Thoracic aorta (tissue), 2 donors: ENCODE measurements at places on chromosomes 5 and 9.

- DNase-seq, result no peak
Measured at GRCh38 chr9:136511670-136512592, 29.1 kb upstream of the SEC16A start.

- peak; percentile 3 for DNase-seq
Measured at GRCh38 chr5:138725153-138725817, 27.9 kb upstream of the CTNNA1 start.

DNA sequence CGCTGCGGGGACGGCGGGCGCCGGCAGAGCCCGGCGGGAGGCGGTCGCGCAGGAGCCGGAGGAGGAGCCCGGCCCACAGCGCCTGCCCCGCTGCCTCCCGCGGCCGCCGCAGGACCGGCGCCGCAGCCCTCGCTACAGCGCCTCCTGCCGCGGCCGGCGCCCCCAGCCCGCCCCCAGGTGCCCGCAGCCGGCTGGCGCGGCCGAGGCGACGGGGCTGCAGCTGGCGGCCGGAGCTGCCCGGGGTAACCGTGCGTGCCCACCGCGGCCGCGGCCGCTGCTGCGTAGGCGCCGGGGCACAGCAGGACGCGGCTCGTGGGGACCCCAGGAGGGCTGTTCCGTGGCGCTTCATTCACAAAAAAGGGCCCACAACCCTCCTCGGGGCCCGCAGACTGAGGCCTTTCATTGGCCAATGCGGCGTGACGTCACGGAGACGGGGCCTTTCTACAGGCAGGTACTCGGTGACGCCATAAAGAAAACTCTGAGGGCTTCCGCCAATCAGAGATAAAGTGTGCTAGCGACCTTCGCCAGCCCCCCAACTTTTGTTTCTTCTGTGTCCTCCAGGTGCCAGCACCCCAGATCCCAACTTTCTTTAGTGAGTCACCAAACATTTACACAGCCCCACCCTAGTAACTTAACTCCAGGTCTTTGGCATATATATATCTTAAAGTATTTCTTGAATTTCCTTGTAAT, at the start of gene CDC14B:
Gene CDC14B, minus strand, starts transcription at position 353 of the 690 bp plus-strand sequence. CDS start 465 bp downstream, outside the sequence.
- DNase-seq, result peak; percentile 68

DNA sequence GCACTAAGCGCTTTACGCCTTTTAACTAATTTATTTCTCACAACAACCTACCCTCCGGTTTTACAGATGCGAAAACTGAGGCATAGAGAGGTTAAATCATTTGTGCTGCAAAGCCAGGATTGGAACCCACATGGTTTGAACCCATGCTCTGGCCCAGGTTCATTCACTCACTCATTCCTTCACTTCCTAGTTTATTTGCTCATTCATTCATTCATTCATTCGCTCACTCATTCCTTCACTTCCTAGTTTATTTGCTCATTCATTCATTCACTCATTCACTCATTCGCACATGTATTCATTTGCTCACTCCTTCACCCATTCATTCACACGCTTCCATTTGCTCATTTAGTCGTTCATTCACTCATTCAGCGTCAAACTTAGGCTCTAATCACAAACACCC, 29.4 kb downstream of the NEURL1B start:
- no peak for DNase-seq

GRCh38 chr5:52989781-52990527, 802 bp downstream of the ITGA2 start:
- DNase-seq, result no peak

DNA sequence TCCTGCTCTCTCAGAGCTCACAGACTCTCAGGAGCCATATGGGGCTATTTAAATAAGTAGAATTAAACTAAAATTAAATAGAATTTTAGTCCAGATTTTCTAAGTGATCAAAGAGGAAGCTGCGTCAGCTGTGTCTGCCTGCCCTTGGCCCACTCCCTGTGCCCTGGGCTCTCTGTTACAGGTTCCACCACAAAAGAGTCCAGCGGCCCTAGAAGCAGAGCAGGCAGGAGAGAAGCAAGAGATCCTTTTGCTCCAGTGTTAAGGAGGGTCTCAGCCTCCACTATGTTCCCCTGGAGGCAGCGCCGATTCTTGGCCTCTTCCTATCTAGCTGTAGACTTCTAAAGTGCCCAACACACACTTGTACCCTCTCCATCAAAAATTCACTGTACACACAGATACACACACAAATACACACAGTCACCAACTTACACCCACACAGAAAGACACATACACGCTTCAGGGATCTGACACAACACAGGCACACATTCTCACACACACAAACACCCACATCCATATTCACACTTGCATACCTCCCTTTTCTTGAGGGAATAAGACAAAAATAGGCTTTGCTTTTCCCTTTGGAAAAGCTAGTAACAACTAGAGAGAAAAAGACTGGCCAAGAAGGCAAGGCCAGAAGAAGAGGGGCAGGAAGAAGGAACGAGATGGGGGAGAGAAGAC, 5.5 kb upstream of the TNIP1 start:
- DNase-seq, result no peak

DNA sequence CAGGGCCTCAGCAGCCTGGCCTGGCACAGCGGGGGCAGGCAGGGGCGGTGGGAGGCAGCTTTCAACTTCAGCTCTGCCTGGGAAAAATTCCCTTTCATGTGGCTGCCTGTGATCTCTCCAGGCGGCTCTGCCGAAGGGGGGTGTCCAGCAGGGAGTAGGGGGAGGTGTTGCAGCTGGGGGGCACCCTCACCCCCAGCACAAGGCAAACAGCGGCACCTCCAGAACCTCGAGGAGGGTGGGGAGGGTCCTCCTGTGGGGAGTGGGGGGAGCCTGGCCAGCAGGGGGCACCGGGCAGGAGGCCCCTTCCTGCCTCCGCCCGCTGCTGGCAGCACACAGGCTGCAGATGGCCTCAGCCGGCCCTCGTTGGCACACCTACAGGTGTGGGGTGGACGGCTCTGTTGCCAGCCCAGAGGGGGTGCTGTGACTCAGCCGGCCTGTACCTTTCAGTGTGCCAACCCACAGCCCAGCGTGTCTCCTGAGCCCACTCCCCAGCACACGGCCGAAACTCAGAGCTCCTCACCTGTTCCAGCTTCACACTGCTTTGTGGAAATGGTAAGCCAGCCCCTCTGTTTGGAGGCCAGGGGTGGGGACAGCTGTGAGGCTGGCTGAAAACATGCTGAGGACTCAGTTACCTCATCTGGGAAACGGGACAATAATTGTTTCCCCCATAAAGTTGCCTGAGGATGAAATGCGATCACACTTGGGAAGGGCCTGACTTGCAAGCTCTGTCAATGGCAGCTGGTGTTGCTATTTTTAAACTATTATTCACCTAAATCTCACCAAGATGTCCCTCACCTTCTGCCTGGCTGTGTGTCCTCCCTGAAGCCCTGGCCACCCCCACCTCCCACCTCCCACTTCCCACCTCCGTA, 37.0 kb downstream of the CXXC5 start:
- DNase-seq, result no peak

- DNase-seq, result no peak
Measured at GRCh38 chr5:150311015-150311692, 8.4 kb upstream of the ARSI start.

- DNase-seq, result no peak
Measured at GRCh38 chr5:53831496-53831895, 271.1 kb downstream of the NDUFS4 start.

DNA sequence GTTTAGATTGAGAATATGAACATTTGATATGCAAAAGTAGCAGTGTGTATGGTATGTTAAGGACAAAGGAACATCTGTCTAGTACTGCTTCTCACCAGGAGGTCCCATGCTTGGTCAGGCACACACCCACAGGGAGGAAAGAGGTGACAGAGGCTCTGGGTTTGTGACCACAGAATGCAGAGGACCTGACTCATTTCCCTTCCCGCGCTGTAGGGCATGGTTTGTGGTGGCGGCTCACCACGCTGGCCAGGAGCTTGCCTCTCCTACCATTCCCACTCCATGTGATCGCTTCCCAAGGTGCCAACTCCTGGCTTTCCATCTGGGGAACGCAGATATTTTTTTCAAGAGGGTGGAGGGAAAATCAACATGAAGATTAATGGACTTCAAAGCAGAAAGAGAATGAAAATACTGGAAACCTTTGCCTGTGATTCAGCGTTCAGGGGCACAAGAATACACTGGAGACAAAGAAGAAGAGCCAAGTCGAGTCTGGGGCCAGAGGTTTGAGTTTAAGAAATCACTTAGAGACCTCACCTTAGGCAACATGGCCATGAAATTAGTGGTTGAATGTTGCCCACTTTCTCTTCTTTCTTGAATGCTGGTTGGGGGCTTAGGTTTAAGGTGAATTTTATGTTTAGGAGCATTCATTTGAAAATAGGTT, 477.8 kb downstream of the CCDC171 start:
- DNase-seq, result no peak

- no peak for DNase-seq
Measured at GRCh38 chr5:84265739-84266550, 118.7 kb downstream of the EDIL3 start.

DNA sequence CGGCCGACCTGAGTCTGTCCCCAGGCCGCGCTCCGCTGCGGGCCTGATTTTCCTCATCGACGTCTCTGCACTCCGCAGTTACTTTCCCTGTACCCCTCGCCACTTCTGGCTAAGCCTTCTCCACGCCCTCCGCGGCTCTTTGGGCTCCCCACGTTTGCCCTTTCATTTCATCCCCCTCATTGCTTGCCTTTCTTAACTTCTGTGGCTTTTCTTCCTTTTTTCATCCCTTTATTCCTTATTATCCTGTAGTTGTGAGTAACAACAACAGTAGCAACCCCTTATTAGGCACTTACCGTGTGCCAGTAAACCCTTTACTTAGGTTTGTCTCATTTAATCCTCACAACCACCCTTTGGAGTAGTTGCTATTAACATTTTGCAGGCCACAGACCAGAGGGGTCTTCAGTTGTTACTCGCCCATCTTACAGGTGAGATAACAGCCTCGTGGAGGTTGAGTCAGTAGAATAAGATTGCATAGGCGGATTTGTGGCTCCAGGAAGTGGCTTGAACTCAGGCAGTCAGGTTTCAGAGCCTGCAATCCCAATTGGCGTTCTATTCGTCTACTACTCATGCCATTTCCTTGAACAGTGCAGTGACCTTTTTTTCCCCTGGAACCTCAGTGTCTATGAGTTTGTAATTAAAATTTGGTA, 724 bp downstream of the TCERG1 start:
- DNase-seq, result no peak

GRCh38 chr5:160083501-160083900, 35.7 kb downstream of the PWWP2A start:
- DNase-seq, result no peak

DNA sequence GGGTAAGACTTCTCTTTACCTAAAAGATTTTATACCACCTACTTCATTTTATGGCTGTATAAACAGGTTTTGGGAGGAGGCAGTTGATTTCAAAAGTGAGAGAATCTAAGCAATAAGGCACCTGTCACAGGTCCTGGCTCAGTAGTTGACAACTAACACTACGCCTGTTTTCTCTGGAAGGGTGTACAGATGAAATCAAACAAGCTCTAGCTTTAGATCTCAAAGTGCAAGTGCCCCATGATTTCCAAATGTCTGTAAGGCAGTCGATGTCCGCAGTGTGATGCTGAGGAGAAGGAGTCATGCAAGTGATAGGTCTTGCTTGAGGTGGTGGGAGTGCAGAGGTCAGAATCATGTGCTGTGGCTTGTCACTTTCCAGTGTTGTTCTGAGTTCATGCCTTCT, 66.1 kb downstream of the GPR21 start:
- no peak for DNase-seq

DNA sequence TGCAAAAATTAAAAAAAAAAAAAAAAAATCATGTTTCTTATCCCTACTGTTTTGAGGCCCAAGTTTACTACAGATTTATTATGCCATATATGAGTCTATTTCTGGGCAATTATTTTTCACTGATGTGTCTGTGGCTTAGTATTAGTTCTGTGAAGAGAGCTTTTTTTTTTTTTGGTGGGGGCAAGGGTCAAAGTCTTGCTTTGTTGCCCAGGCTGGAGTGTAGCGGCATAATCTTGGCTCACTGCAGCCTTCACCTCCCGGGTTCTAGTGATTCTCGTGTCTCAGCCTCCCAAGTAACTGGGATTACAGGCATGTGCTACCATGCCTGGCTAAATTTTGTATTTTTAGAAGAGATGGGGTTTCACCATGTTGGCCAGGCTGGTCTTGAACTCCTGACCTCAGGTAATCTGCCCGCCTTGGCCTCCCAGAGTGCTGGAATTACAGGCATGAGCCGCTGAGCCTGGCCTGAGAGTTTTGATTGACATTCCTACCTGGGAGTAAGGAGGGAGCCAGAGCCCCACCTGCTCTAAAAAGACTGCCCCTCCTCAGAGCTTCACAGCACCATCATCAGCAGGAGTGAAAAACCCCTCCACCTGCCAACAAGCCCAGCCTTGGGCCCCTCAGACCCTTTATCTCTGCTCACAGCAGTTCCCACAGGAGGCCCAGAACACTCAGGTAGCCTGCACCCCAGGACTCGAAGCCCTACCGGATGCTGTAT, 36.1 kb upstream of the JADE2 start:
- DNase-seq, result no peak

DNA sequence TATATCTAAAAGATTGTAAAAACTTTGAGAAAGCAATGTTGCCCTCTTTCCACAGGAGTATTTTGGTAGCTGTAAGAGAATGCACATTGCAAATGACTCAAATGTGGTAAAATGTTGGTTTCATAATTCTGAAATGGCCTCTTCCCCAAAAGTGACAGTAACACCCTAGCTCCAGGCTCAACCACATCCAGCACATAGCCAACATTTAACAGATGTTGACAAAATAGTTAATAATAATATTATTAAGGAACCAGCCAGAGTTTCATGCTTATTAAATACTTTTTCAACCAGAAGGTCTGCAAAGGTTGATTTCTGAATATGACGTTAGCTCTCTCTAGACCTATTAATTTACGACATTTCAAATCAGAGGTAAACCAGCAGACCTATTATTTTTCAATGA, 1.3 kb downstream of the ANXA1 start:
- DNase-seq, result no peak

DNA sequence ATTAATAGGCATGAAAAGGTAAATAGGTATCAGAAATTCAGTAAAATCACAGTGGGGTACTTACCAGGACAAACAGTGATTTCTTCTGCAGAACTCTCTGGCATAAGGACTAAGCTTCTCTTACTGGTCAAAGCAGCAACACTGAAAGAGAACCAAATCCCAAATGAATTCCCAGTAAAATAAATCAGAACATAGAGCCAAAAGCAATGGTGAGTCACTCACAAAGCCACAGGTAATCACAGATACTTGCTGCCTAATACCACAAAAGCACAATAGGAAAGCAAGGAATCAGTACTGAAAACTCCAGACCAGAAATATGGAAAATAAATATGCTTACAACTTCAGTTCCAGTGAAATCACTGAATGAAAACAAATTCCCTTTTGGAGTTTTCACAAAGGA, 50.7 kb downstream of the UIMC1 start:
- DNase-seq, result no peak

- no peak for DNase-seq
Measured at GRCh38 chr9:72978744-72979143, 25.9 kb upstream of the ALDH1A1 start.

DNA sequence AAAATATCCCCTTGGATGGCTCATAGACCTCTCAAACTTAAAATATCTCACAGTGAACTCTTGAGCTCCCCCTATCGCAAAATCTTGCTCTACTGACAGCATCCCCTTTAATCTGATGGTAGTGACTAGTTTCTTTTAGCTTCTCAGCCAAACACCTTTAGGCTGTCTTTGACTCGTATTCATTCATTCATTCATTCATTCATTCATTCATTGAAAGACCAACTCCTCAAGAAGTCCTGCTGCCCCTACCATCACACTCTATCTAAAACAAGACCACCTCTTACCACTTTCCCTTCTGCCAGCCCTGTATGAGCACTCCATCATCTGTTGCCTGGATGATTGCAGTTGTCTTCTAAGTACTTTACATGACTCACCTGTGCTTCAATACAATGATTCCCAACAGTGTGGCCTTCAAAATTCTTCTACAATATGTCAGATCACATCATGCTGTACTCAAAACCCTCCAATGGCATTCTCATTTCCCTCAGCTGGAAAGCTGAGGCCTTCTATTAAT, 46.8 kb downstream of the ITGA2 start:
- no peak for DNase-seq

GRCh38 chr5:146589028-146589345, 73.0 kb upstream of the GPR151 start:
- DNase-seq, result no peak
